SK-N-SH (cell line): ENCODE measurements at places on chromosomes 1 and 21. TPM values are rescaled to one million over a fixed set of nuclear protein-coding genes. Genes with fewer than 3 reads are reported as not detected.

The COL11A1 gene
- 0.13 and 0.15 TPM in 2 replicates for polyA plus RNA-seq

The CNKSR1 gene
- polyA plus RNA-seq: 0.49 and 0.58 TPM in 2 replicates

DNA sequence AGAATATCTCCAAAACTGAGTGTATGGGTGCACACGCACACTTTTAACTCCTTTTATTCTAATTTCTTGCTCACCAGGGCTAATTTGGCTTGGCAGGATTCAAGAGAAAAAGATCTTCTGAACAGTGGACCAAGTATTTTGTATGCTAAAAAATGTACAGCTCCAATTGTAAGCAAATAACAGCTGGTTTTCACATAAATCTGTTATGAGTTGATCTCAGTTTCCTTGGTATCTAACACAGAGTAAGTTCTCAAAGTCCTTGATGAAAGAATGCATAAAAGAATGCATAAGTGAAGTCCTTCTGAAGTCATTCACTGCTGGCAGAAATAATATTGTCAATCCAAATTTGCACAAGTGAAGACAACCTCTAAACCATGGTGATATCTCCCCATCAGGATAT, 213.0 kb downstream of the OMA1 start:
- no peak overlapping the region for H3K4me3 ChIP-seq
- H3K27me3 ChIP-seq: no peaks in the 10 kb centered on the region
- H3K4me1 ChIP-seq: no peaks in the 10 kb centered on the region
- H3K27ac ChIP-seq: no peak overlapping the region
- no peaks in the 10 kb centered on the region for H3K36me3 ChIP-seq
- no peak for DNase-seq

- H3K4me1 ChIP-seq: no peaks in the 10 kb centered on the region
- H3K27ac ChIP-seq: no peak overlapping the region
- no peaks in the 10 kb centered on the region for H3K36me3 ChIP-seq
- DNase-seq: no peak
- no peaks in the 10 kb centered on the region for H3K27me3 ChIP-seq
Measured at GRCh38 chr1:197733324-197733723, 42.0 kb downstream of the DENND1B start.

DNA sequence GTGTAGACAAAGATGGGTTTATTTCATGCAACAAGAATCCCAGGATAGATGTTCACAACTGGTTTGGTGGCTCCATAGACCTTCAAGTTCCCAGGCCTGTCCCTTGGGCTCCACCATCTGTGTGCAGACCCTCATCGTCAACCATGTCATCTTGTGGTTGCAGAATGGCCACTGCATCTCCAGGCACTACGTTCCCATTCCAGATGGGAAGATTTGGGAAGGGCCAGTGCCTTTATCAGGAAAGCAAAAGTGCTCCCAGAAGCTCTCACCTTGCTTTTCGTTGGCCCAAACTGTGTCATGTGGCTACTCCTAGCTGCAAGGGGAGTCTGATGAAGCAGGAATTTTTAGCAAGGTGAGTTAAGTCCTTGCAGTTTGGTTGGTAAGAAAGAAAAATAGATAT, 12.8 kb downstream of the TMCC2 start:
- H3K27ac ChIP-seq: no peak overlapping the region
- H3K36me3 ChIP-seq: no peaks in the 10 kb centered on the region
- no peaks in the 10 kb centered on the region for H3K27me3 ChIP-seq
- peaks cover 2% of the 10 kb centered on the region; the same call in 1 of the 2 replicates for H3K4me1 ChIP-seq
- no peak overlapping the region for H3K4me3 ChIP-seq

The B3GALT5 gene
- polyA plus RNA-seq: 0.35 and 0.36 TPM in 2 replicates

- no peak overlapping the region for H3K4me3 ChIP-seq
- no peaks in the 10 kb centered on the region for H3K27me3 ChIP-seq
- no peaks in the 10 kb centered on the region for H3K36me3 ChIP-seq
- no peak overlapping the region for H3K27ac ChIP-seq
- DNase-seq: no peak
- H3K4me1 ChIP-seq: no peaks in the 10 kb centered on the region
Measured at GRCh38 chr1:1165900-1166421, 7.7 kb upstream of the TTLL10 start.

The MYOG gene
- not detected in 2 replicates for polyA plus RNA-seq

The HS2ST1 gene
- polyA plus RNA-seq: 16.6 and 21.8 TPM in 2 replicates

- H3K36me3 ChIP-seq: peaks cover 31% of the 10 kb centered on the region
- H3K4me1 ChIP-seq: no peaks in the 10 kb centered on the region
- no peak overlapping the region for H3K4me3 ChIP-seq
- H3K27ac ChIP-seq: no peak overlapping the region; the same call in 1 of the 2 replicates
- no peaks in the 10 kb centered on the region for H3K27me3 ChIP-seq
- DNase-seq: peak; percentile 11
Measured at GRCh38 chr21:46111857-46112724, 14.2 kb downstream of the COL6A2 start.

The CELA3A gene
- polyA plus RNA-seq: not detected in 2 replicates

GRCh38 chr1:234609691-234610042, 311 bp downstream of the IRF2BP2 start:
- no peaks in the 10 kb centered on the region for H3K27me3 ChIP-seq
- peaks cover 38% of the 10 kb centered on the region for H3K36me3 ChIP-seq
- peaks cover 46% of the 10 kb centered on the region for H3K4me1 ChIP-seq
- no peak overlapping the region for H3K4me3 ChIP-seq

The CHI3L2 gene
- polyA plus RNA-seq: 0.92 and 0.97 TPM in 2 replicates

DNA sequence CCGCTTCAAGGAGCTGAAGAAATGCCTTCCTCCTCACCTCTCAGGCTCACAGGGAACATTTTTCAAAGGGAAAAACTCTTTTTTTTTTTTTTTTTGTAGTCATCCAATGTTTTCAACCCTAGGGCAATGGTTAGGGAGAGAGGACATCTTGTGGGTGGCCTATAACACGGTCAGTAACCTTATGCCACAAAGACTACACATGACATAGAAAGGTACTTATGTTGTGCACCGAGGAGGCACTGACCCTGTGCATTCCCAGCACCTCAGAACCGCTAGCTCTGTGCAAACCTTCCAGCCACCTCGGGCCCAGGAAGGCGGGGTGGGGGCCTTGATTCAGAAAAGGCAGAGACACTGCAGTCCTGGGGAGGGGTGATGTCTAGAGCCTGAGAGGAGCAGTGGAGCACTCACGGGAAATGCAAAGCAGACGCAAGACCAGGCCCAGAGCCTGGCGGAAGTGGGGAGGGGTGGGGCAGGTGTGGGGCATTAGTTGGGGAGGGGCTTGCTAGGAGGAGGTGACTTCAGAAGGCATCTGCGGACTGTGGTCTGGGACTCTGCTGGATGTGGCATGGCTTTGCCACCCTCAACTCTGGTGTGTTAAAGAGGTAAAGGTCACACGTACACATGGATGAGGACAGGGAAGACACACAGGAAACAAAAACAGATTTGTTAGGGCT, 68.6 kb downstream of the MDM4 start:
- no peaks in the 10 kb centered on the region for H3K4me1 ChIP-seq
- no peaks in the 10 kb centered on the region for H3K36me3 ChIP-seq
- H3K27me3 ChIP-seq: no peaks in the 10 kb centered on the region
- DNase-seq: peak; percentile 59
- H3K4me3 ChIP-seq: no peak overlapping the region

DNA sequence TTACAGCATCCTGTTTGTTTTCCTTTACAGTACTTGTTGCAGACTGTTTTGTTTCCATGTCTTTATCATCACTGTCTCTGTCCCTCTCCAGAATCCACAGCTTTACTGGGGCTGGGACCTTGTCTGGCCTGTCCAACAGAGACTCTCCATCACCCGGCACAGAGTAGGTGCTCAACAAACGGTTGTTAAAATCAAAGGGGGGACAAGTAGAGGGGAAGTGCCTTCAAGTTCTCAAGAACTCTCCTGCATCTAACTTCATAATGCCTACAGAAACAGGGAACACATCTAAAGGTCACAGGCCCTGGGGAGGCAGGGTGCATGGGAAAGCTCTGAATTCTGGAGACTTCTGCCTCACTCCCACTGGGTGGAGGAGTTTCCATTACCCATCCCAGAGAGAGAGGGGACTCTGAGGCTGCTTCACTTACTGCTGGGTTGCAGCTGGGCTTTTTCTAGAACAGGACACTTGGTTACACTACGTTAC, 2.3 kb upstream of the ECE1 start:
- no peaks in the 10 kb centered on the region for H3K36me3 ChIP-seq
- no peak overlapping the region for H3K4me3 ChIP-seq
- H3K27me3 ChIP-seq: no peaks in the 10 kb centered on the region
- peaks cover 55% of the 10 kb centered on the region for H3K4me1 ChIP-seq

GRCh38 chr1:16111771-16112595, 38.5 kb upstream of the FAM131C start:
- no peak for DNase-seq
- H3K27me3 ChIP-seq: no peaks in the 10 kb centered on the region
- H3K36me3 ChIP-seq: no peaks in the 10 kb centered on the region
- H3K4me3 ChIP-seq: no peak overlapping the region

- no peak overlapping the region for H3K27ac ChIP-seq
- DNase-seq: no peak
- peaks cover under 1% of the 10 kb centered on the region; the same call in 1 of the 2 replicates for H3K4me1 ChIP-seq
- H3K4me3 ChIP-seq: no peak overlapping the region
- no peaks in the 10 kb centered on the region for H3K36me3 ChIP-seq
Measured at GRCh38 chr1:223695941-223696340, 16.4 kb upstream of the CAPN2 start.

DNA sequence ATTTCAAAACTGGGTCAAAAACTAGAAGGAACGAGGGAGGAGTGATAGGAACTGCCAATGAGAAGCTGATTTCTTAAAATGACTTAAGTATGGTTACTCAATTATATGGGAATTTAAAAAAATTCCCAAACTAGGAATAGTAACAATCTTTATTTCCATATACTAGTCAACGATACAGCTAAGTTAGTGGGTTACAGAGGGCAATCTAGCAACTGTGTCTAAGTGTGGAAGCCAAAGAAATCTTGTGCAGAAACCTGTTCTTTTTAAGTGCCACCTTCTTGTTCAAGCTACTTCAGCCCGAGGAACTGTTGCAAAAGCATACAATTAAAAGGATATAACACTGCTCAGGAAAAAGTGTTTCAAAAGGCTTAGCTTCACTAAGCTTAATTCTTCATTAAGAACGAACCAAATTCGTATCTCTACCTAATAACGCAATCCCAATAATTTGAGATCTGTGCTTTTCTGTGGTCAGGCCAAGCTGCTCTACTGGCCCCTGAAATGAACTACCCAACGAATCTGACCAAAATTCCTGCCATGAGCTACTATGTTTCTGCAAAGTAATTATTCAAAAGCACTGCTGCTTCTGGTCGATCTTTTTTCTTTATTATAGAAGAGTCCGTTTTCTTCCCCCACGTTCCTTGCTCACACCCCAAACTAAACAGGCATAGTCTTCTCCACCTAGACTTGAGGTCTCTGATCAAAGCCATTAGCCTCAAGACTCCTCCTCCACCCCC, 1.8 kb downstream of the USP24 start:
- no peak for DNase-seq
- H3K4me1 ChIP-seq: peaks cover 52% of the 10 kb centered on the region; the same call in 1 of the 2 replicates
- H3K27ac ChIP-seq: no peak overlapping the region
- H3K4me3 ChIP-seq: peak overlapping the region; percentile 96

GRCh38 chr1:109946511-109946910, 35.9 kb downstream of the CSF1 start:
- no peak overlapping the region for H3K27ac ChIP-seq
- no peak overlapping the region for H3K4me3 ChIP-seq
- no peak for DNase-seq
- no peaks in the 10 kb centered on the region for H3K36me3 ChIP-seq

The UMODL1 gene
- not detected in 2 replicates for polyA plus RNA-seq

- no peak overlapping the region for H3K27ac ChIP-seq
- H3K27me3 ChIP-seq: no peaks in the 10 kb centered on the region
- H3K36me3 ChIP-seq: peaks cover 72% of the 10 kb centered on the region
- DNase-seq: peak; percentile 77
Measured at GRCh38 chr1:206446688-206447421, 23.4 kb upstream of the IKBKE start.

- DNase-seq: no peak
- H3K4me1 ChIP-seq: peaks cover 11% of the 10 kb centered on the region
- peak overlapping the region; percentile 91 for H3K27ac ChIP-seq
- no peaks in the 10 kb centered on the region for H3K27me3 ChIP-seq
- H3K36me3 ChIP-seq: no peaks in the 10 kb centered on the region
Measured at GRCh38 chr1:15180945-15181523, 27.5 kb downstream of the TMEM51 start.

- no peak overlapping the region for H3K4me3 ChIP-seq
- H3K36me3 ChIP-seq: no peaks in the 10 kb centered on the region
- no peaks in the 10 kb centered on the region for H3K4me1 ChIP-seq
- H3K27me3 ChIP-seq: no peaks in the 10 kb centered on the region; the same call in 1 of the 2 replicates
- DNase-seq: no peak
Measured at GRCh38 chr1:157751283-157751682, 25.6 kb downstream of the FCRL2 start.

DNA sequence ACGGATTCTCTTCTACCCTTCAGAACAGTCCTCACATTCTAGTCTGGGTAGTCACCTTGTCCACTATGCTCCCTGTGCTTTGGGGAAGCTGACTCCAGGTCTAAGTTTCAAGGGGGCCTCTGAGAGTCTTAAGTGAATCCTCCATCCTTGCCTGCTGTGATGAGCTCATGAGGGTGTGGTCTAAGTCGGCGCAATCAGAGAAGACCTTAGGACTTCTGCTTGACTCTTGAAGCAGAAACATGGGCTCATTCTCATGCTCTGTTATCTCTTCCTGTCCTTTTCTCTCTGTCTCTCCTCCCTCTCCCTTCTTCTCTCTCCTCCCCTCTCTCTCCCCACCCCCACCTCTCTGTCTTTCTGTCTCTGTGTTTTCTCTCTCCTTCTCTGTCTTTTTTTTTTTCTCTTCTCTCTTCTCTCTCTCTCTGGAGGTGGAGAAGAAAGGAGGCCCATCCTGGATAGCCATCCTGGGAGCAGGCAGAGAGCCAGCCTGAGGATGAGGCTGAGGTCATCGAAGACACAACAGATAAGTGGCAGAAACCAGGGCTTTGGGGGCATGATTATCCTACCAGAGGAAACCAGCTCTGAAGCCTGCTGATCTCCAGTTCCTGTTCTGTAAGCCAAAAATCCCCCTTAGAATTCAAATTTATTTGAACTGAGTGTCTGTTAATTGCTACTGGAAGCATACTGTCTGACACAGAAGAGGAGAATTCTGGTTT, 245.6 kb downstream of the SIPA1L2 start:
- no peak for DNase-seq
- no peaks in the 10 kb centered on the region for H3K36me3 ChIP-seq
- no peak overlapping the region for H3K4me3 ChIP-seq
- no peak overlapping the region for H3K27ac ChIP-seq
- no peaks in the 10 kb centered on the region for H3K4me1 ChIP-seq
- H3K27me3 ChIP-seq: no peaks in the 10 kb centered on the region

GRCh38 chr1:220680085-220680687, 10.0 kb upstream of the C1orf115 start:
- no peak overlapping the region for H3K27ac ChIP-seq
- no peaks in the 10 kb centered on the region for H3K27me3 ChIP-seq
- peak; percentile 71 for DNase-seq
- H3K4me1 ChIP-seq: no peaks in the 10 kb centered on the region
